ENCODE measurements at places on chromosomes 11 and 22.

GRCh38 chr11:132062031-132062430 is 691.6 kb downstream of the NTM start:
- DNase-seq, result peak; percentile 67

- no peak for DNase-seq
These were observed 162.5 kb upstream of the ISX start for GRCh38 chr22:34903416-34903815.

- no peak for DNase-seq
These were observed 2.1 kb downstream of the UCP3 start for GRCh38 chr11:74006743-74007304.

GRCh38 chr11:19558189-19558986 is 154.2 kb upstream of the NAV2 start:
- peak; percentile 85 for DNase-seq

DNA sequence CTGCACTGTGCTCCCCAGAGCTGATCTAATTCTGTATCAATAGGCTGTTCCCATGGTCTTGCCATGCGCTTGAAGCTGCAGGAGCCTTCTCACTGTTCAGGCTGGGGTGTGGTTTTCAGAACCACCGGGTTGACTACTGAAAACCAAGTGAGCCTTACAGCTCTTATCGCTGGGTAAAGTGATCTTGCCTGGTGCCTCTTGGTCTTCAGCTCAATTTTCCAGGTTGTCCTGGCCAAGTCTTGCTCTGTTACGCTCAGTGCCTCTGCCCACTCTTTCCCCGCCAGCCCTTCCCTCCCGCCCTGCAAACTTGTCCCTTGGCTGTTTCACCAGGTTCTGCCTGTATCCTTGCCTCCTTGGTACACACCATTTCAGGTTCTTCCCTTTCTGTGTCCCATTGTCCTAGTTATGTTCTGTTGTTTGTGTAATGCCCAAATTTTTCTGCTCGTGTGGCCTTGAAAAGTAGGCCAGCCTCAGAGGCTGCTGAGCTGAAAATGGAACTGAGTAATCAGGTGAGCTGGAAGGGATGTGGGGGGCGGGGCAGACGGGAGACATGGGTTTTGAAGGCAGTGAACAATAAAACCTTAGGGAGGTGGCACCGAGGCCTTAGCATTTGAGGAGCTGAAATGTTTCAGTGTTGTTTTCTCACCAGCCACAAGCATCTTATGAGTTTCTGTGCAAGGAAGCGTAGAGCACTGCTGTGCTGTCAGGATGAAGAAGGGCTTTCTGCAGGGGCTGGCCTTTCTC is 11.2 kb downstream of the PEX26 start:
- DNase-seq, result no peak
